Spinal cord (tissue), 10 donors: ENCODE measurements at places on chromosomes 6 and 20. TPM values are rescaled to one million over a fixed set of nuclear protein-coding genes. Genes with fewer than 3 reads are reported as not detected.

- no peaks in the 10 kb centered on the region for H3K4me1 ChIP-seq
- DNase-seq = no peak
- H3K36me3 ChIP-seq = no peaks in the 10 kb centered on the region
- H3K27ac ChIP-seq = no peak overlapping the region
Observed at GRCh38 chr6:143261899-143262436, 188.5 kb downstream of the ADAT2 start.

DNA sequence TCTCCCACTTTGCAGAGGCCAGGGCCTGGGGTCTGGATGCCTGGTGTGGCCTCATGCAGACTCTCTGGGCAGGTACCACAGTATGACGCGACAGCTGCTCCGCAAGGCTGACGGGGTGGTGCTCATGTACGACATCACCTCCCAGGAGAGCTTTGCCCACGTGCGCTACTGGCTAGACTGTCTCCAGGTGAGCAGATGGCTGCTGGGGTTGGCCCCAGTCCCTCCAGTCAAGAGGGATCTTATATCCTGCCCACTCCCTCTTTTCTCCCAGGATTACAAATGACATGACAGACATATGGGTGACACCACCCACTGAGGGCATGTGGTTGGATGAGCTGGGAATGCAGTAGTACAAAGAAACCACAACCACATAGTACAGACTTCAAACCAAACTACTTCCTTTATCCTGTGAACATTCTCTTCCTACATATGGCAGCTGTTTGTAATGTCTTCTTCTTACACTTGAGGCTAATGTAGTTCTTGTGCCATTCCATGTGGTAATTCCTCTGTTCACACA, 29.9 kb downstream of the RAB44 start:
- H3K4me1 ChIP-seq = peaks cover 7% of the 10 kb centered on the region
- no peaks in the 10 kb centered on the region for H3K36me3 ChIP-seq
- no peak for DNase-seq

GRCh38 chr6:126824226-126824625, 294.2 kb upstream of the RSPO3 start:
- H3K27me3 ChIP-seq = no peaks in the 10 kb centered on the region
- no peak for DNase-seq
- H3K27ac ChIP-seq = no peak overlapping the region
- H3K36me3 ChIP-seq = no peaks in the 10 kb centered on the region

GRCh38 chr6:106751501-106752252, 122.3 kb downstream of the QRSL1 start:
- H3K4me3 ChIP-seq = no peak overlapping the region
- H3K36me3 ChIP-seq = no peaks in the 10 kb centered on the region
- H3K4me1 ChIP-seq = peaks cover 6% of the 10 kb centered on the region
- H3K27ac ChIP-seq = no peak overlapping the region
- H3K27me3 ChIP-seq = no peaks in the 10 kb centered on the region

DNA sequence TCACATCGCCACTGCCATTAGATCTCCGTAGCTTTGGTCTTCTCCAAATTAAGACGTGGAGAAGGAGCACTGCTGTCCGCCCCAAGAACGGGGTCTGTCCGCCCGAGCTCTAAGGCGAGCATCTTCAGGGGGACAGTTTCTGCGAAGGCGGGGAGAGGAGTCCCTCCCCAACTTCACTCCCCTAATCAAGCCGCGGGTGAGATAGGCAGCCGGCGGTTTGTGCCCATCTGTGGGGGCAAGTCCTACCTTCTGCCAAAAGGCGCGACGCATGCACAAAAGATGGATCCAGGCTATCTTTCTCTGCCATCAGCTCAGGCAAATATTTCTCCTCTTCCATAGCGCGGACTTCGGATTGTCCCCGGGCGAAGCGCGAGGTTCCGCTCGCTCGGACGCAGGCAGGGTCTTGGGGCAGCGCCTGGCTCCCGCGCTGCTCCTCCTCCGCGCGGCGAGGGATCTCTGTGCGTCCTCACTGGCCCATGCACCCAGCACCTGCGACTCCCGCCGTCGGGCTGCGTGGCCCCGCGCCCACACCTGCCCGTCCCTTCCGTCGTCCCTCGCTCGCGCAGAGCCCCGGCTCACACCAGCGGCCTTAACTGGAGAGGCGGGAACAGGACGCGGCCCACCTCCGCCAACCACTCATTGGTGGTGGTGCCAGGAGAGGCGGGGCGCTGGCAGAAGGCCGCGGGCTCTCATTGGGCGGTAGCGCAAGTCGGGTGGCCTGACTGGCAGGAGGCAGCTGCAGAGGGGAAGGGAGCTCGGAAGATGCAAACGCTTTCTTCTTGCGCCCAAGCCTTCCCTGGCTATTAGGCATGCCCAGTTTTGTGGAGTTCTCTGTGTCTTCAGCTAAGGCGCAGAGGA, at the start of gene KHDRBS2:
KHDRBS2 (minus strand) TSS at position 614 of the 858 bp plus-strand sequence.
- no peaks in the 10 kb centered on the region for H3K36me3 ChIP-seq
- H3K4me3 ChIP-seq = peak within 1 kb of the TSS; percentile 56
- H3K27ac ChIP-seq = no peak within 1 kb of the TSS
- H3K27me3 ChIP-seq = peaks cover 11% of the 10 kb centered on the region

DNA sequence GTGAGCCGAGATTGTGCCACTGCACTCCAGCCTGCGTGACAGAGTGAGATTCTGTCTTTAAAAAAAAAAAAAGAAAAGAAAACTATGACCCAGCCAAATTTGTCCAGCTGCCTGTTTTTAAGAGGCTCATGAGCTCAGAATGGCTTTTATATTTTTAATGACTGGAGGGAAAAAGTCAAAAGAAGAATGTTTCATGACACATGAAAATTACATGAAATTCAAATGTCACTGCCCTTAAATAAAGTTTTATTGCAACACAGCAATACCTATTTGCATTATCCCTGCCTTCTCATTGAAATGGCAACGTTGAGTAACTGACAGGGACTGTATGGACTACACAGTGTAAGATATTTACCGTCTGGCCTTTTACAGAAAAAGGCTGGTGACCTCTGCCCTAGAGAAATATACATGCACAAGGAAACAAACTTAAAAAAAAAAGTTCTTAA, 11.4 kb downstream of the SENP6 start:
- H3K36me3 ChIP-seq = no peaks in the 10 kb centered on the region
- peaks cover 3% of the 10 kb centered on the region for H3K4me1 ChIP-seq
- no peak overlapping the region for H3K4me3 ChIP-seq
- no peak for DNase-seq
- H3K27ac ChIP-seq = no peak overlapping the region
- no peaks in the 10 kb centered on the region for H3K27me3 ChIP-seq

- no peaks in the 10 kb centered on the region for H3K4me1 ChIP-seq
- no peak overlapping the region for H3K27ac ChIP-seq
- no peaks in the 10 kb centered on the region for H3K27me3 ChIP-seq
- H3K4me3 ChIP-seq = no peak overlapping the region
- no peaks in the 10 kb centered on the region for H3K36me3 ChIP-seq
Observed at GRCh38 chr6:85364344-85364743, 85.5 kb upstream of the NT5E start.

DNA sequence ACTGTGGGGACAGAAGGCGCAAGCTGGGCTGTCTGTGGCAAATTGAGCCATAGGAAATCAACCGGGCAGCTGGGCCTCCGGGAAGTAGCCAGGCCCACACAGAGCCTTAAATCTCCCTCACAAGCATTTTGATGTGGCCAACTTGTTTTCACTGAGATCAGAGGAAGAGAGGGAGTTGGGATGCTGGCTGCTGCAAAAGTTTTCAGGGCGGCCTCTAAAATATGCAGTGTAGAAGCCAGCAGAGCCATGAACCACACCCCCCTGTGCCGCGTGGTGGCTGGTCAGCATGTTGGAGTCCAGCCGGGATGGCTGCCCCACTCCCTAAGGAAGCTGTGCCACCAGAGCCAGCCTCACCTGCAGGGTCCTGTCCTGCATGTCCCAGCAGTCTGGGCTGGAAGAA, 167.4 kb downstream of the CDC5L start:
- H3K27ac ChIP-seq = no peak overlapping the region
- H3K4me1 ChIP-seq = peaks cover 28% of the 10 kb centered on the region
- H3K4me3 ChIP-seq = no peak overlapping the region

GRCh38 chr20:1254254-1254653, 11.8 kb upstream of the SNPH start:
- no peak for DNase-seq
- H3K4me1 ChIP-seq = no peaks in the 10 kb centered on the region
- H3K36me3 ChIP-seq = no peaks in the 10 kb centered on the region
- no peak overlapping the region for H3K27ac ChIP-seq

DNA sequence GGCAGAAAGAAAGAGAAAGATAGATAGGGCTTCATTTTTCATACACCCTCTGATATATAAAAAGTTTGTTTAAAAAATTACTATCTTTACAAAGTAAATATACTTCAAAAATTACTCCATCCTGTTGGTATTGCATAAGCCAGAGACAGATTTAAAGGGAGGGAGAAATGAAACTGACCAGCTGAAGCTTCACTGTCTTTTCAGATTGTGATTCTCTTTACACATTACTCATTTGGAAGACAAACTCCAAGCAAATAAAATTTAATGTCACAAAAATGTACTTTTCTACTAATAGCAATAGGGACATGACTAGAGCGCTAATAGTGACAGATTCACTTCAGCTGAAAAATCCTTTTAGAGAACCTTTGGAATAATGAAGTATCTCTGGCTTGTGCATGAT, 38.6 kb upstream of the MARCKS start:
- H3K4me1 ChIP-seq = no peaks in the 10 kb centered on the region
- H3K4me3 ChIP-seq = no peak overlapping the region
- DNase-seq = no peak
- no peaks in the 10 kb centered on the region for H3K27me3 ChIP-seq
- no peak overlapping the region for H3K27ac ChIP-seq

DNA sequence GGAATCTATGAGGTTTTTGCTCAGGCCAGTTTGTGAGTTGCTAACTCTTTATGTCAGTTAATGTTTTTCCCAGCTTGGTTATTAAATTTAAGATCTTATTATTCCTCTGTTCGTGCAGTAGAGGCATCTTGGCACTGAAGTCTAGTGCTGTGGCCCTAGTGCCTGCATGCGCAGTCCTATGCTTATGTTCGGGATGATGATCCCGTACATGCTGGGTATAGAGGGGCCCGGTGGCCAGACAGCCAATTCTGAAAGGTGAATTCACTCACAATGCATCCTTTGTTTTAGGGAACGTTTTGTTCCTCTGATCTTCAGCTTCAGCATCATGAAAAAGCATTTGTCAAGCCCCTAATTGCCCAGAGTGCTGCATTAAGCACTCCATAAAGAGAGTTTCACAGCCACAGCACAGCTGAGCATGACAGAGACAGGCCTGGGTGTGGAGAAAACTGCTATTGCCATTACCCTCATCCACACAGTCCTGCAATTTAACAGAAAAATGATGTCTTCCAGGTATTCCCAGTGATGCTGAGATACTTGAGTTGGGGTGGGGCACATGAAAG, 39.8 kb upstream of the BACH2 start:
- H3K27ac ChIP-seq = no peak overlapping the region
- no peaks in the 10 kb centered on the region for H3K27me3 ChIP-seq
- H3K4me1 ChIP-seq = no peaks in the 10 kb centered on the region
- H3K36me3 ChIP-seq = no peaks in the 10 kb centered on the region
- H3K4me3 ChIP-seq = no peak overlapping the region
- DNase-seq = no peak

Gene MLIP
- 2.6 TPM for polyA plus RNA-seq

Gene CYP24A1
- 1.2 TPM for polyA plus RNA-seq

DNA sequence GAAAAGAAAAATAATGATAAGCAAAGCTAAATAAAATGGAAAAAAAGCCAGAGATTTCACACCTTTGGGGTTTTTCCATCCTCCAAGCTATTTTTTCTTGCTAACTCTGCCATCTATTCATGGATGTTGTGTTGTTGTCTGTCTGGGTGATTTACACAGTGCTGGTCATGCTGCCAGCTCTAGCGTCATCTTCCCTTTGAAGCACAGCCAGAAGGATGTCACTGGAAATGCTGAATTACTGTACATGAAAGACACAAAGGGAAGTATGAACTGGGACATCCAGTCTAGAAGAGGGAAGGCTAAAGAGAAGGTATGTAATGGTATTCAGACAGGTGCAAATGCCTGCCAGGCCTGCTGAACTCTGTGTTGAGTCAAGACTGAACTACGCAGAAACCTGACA, 241.9 kb upstream of the STXBP5 start:
- H3K4me1 ChIP-seq = no peaks in the 10 kb centered on the region
- no peak overlapping the region for H3K27ac ChIP-seq
- no peak overlapping the region for H3K4me3 ChIP-seq
- no peaks in the 10 kb centered on the region for H3K36me3 ChIP-seq

DNA sequence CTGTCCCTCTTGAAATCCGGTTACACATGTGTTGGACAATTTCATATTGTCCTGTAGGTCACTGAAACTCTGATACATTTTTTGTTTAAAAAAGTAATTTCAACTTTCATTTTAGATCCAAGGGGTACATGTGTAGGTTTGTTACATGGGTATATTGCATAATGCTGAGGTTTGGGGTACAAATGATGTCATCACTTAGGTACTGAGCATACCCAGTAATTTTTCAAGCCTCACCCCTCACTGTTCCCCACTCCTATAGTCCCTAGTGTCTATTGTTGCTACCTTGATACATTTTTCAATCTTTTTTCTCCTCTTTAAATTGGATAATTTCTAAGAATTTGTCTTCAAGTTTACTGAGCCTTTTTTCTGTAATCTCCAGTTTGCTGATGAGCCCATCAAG, 483.0 kb downstream of the DHX35 start:
- no peak overlapping the region for H3K27ac ChIP-seq
- no peaks in the 10 kb centered on the region for H3K27me3 ChIP-seq
- no peak for DNase-seq
- no peak overlapping the region for H3K4me3 ChIP-seq

DNA sequence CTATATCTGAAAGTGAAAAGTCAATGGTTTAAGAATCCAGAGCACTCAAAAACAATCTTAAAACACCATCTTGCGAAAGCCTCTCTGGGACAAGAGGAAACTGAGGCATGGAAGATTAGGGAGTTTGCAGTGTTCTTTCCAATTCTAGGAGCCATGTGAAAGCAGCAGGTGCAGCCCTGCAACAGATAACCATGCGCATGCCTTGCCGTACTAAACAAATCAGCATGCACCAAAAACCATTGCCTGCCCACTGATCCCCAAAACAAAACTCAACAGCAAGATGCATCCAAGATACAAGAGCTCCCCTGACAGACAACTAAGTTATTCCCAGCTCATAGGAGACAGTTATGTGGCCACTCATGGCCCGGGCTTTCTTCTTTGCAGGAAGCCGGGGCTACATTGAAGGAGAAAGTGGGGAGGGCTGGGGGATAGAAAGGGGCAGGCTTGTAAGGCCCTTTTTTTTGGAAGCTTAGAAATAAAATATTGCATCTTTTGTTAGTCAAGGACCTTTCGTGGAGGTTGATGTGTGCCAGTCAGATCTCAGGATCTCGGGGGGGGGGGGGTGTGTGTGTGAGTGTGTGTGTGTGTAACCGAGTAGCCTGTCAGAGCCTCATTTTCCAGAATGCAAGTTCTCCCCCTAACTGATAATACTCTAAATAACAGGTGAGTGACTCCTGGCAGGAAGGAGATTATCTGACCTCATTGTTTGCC, 178.4 kb downstream of the MBOAT1 start:
- H3K27ac ChIP-seq = no peak overlapping the region
- H3K4me3 ChIP-seq = no peak overlapping the region
- DNase-seq = no peak
- H3K4me1 ChIP-seq = peaks cover 6% of the 10 kb centered on the region

DNA sequence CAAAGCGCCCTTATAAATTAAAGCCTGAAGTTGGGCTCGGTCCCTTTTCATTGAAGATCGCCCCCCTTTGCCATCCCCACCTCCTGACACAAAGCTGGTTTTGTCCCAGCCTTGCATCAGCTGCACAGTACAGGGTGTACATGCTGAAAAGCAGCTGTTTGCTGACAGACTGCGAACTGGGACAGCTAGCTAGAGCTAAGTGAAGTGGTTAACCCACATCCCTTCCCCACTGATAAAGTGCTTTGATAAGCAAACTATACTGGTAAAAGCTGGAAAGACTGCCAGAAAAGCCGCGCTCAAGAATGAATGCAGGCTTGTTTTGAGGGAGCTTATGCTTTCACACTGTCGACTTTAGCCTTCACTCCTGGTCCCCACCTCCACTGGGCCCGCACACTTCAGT, 207.3 kb downstream of the GMDS start:
- DNase-seq = no peak
- no peak overlapping the region for H3K27ac ChIP-seq
- no peaks in the 10 kb centered on the region for H3K36me3 ChIP-seq
- peaks cover 17% of the 10 kb centered on the region for H3K27me3 ChIP-seq
- H3K4me3 ChIP-seq = no peak overlapping the region
